ENCODE measurements at places on chromosomes 6 and 20.

GRCh38 chr20:57062696-57063270, 203.7 kb downstream of the BMP7 start:
- no peak for DNase-seq

DNA sequence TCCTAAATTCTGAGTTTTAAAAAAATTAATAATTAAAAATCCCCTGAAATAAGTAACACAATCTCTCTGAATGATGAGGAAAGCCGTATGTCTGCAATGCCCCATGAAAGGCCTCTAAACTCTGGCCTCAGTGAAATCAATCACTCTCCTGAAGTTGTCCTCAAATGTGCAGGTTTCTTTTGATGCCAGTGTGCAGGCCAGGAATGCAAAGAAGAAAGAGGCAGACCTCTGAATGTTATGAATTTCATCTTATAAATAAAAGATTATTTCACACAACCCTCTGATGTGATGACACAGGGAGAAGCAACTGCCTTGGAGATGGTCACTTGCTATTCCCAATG, 121.8 kb downstream of the TBXT start:
- DNase-seq = no peak

DNA sequence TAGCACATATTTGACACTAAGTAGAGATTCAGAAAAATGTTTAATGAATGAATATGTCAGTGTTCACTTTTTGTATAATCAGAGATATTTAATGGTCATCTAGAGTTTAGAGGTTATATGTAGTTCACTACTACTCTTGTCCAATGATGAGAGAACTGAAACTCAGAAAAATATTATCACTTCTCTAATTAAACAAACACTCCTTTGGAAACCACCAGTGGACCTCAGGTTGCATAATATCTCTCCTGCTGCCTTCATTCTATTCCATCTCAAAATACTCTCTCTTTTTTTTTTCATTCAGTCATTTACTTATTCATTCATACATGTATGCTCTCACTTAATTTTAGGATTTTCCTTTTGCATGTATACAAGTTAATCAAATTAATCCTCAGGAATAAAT, 423.1 kb upstream of the RNF217 start:
- no peak for DNase-seq

- no peak for DNase-seq
These were observed 8.1 kb downstream of the TLDC2 start for GRCh38 chr20:36883977-36884535.

- no peak for DNase-seq
These were observed 50.4 kb downstream of the MTHFD1L start for GRCh38 chr6:150915880-150916265.

- DNase-seq = no peak
These were observed 156.4 kb downstream of the MBOAT1 start for GRCh38 chr6:20055916-20056315.

DNA sequence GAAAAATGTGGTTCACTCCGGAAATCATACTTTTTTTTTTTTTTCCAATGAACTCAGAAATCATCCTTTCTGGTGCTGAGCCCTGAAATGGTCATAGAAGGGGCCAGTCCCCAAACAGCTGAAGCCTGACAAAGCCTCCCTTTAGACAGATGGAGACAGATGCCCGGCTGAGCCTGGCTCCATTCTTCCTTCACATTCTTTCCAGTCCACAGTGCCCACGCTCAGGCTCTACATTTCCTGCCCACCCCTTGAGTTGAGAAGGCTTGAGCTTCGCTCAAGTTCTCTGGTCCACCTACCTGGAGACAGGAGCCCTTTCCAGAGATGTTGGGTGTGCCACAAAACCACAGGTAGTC, 41.2 kb downstream of the KCNK5 start:
- no peak for DNase-seq

- no peak for DNase-seq
These were observed 27.7 kb downstream of the TFEB start for GRCh38 chr6:41707565-41708200.
